ENCODE measurements at places on chromosomes 16 and 17.

- no peak for DNase-seq
These were observed 394.5 kb upstream of the C16orf82 start for GRCh38 chr16:26672206-26672605.

- no peak for DNase-seq
These were observed 80.9 kb downstream of the PRKCA start for GRCh38 chr17:66383333-66383732.

GRCh38 chr16:68231384-68232136, 4.4 kb downstream of the ESRP2 start:
- no peak for DNase-seq

- DNase-seq: no peak
These were observed 122.9 kb downstream of the SDK2 start for GRCh38 chr17:73521376-73521775.

GRCh38 chr17:48510761-48511604, 19.8 kb downstream of the HOXB1 start:
- DNase-seq: no peak

GRCh38 chr16:53872248-53873221, 168.6 kb downstream of the FTO start:
- DNase-seq: no peak

GRCh38 chr16:51896013-51896412, 650.9 kb downstream of the TOX3 start:
- DNase-seq: no peak

DNA sequence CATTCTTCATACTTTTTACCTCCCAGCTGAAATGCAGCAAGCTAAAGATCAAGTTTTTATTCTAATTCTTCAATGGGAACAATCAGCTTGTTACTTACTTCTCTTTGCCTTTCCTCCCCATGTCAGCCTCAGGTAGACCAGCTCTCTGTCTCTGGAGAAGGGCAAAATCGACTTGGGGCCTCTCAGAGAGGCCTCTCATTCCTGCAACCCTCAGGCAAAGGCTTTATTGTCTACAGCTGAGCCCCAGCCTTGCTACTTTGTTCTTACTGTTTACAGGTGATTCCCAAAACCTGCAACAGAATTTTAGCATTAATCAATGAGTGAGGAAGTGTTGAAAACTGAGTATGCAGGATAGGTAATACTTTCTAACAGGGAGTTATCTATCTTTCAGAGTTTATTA, 148.6 kb downstream of the KIF2B start:
- no peak for DNase-seq

GRCh38 chr16:84766978-84767773, 52.6 kb upstream of the CRISPLD2 start:
- no peak for DNase-seq

DNA sequence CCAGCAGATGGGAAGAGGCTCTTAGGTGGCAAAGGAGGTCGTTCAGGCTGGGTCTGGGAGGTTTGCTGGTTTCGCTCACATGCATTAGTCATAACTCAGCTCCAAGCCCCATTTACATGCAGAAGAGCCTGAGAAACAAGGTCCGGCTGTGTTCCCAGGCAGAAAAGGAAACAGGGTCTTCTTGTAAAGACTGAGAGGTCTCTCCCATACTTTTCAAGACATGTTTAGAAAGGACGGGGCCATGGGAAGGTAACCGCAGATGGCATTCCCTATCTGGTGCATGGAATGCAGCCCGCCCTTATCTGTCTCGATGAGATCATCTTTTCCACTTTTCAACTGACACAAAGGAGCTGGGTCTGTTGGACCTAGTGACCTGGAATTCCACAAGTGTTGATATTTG, 389.0 kb upstream of the CDH11 start:
- DNase-seq: no peak

DNA sequence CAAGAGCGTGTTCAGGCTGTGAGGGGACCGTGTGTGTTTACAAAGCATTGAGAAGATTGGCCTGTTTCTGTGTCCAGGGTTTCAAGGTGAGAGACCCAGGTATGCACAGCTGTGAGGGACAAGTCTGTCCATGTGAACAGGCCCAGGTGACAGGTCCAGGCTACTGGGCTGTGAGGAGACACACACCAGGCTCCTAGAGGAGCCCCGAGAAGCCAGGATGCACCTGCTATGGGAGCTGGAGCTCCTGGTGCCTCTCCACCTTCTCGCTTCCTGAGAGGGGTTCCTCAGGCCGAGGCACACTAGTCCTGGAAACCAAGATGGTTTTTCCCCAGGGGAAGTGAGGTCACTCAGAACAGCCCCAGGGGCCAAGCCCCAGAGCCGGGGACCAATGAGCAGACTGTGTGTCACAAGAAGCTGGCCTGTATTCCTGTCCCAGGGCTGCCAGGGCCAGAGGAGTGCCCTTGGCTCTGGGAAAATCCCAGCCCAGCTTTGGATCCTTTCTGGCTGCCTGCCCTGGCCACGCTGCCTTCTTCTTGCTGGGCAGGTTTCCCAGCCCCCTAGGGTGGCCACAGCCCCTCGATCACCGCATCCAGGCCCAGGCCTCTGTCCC, 153.4 kb upstream of the PLCG2 start:
- no peak for DNase-seq

GRCh38 chr17:37824534-37825485, 80.0 kb upstream of the HNF1B start:
- DNase-seq: no peak

DNA sequence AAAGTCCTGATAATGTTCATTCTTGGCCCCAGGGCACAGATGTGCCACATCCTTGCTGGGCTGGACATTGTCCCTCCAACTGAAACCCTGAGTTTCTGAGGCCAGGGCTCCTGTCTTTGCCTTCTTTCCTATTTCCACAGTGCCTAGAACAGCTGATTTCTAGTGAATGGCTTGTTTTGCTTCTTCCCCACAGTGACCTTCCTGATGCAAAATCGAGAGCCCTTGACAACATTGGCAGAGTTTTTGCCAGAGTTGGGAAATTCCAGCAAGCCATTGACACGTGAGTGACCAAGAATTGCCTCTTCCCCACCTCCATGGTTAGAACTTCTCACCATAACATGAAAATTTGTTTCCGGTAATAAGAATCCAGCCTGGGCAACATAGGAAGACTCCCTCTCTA, 14.5 kb downstream of the ODAD4 start:
- DNase-seq: no peak

- peak; percentile 90 for DNase-seq
These were observed 2.9 kb downstream of the GSE1 start for GRCh38 chr16:85615852-85616606.

GRCh38 chr16:28845761-28846079, 428 bp downstream of the TUFM start:
- DNase-seq: no peak

Data from B cell (primary cell).